ENCODE measurements at places on chromosomes 16 and 17. TPM values are rescaled to one million over a fixed set of nuclear protein-coding genes. Genes with fewer than 3 reads are reported as not detected.

DNA sequence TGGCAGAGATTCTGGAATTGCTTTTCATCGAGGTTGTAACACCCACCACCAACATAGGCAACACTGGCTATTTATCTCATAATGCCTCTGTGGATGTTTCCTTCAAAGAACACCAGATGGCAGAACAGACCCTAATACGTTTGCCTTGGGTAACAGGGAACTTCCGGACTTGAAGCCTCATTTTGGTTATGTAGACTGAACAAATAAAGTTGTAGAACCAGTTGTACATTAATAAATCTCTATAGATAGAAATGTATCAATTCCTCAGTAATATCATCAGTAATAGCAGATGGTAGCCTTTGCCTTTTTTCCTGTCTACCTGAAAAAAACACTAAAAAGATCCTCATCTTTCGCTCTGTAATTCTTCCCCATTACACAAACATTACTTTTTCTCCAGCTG lies 25.9 kb upstream of the APOH start:
- no peaks in the 10 kb centered on the region for H3K36me3 ChIP-seq
- no peak overlapping the region for H3K27ac ChIP-seq
- no peaks in the 10 kb centered on the region for H3K4me1 ChIP-seq
- H3K4me3 ChIP-seq = no peak overlapping the region

Gene LPO
- total RNA-seq = not detected

- no peaks in the 10 kb centered on the region for H3K27me3 ChIP-seq
- no peak overlapping the region for H3K4me3 ChIP-seq
- H3K4me1 ChIP-seq = peaks cover 5% of the 10 kb centered on the region
These were observed 38.3 kb upstream of the SMPD3 start for GRCh38 chr16:68486502-68487202.

GRCh38 chr17:54007855-54008254 lies 185.1 kb downstream of the KIF2B start:
- no peak for DNase-seq
- H3K27me3 ChIP-seq = no peaks in the 10 kb centered on the region
- H3K4me1 ChIP-seq = no peaks in the 10 kb centered on the region
- H3K4me3 ChIP-seq = no peak overlapping the region
- no peak overlapping the region for H3K27ac ChIP-seq
- H3K36me3 ChIP-seq = no peaks in the 10 kb centered on the region

Gene HBA2
- total RNA-seq = 1.1 TPM

- no peak for DNase-seq
- no peaks in the 10 kb centered on the region for H3K27me3 ChIP-seq
These were observed 71.3 kb downstream of the RTN4RL1 start for GRCh38 chr17:1953831-1954230.

DNA sequence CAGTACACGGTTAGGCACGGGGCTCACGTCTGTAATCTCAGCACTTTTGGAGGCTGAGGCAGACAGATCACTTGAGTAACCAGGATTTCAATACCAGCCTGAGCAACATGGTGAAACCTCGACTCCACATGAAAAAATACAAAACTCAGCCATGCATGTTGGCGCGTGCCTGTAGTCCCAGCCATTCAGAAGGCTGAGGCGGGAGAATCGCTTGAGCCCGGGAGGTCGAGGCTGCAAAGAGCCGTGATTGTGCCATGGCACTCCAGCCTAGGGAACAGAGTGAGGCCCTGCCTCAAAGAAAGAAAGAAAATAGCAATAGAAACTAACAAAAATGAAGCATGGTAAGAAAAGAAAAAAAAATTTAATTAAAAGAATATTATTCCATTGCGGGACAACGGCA lies 128.0 kb upstream of the CHMP6 start:
- no peaks in the 10 kb centered on the region for H3K36me3 ChIP-seq
- no peak overlapping the region for H3K27ac ChIP-seq
- H3K27me3 ChIP-seq = no peaks in the 10 kb centered on the region
- DNase-seq = no peak
- H3K4me3 ChIP-seq = no peak overlapping the region

DNA sequence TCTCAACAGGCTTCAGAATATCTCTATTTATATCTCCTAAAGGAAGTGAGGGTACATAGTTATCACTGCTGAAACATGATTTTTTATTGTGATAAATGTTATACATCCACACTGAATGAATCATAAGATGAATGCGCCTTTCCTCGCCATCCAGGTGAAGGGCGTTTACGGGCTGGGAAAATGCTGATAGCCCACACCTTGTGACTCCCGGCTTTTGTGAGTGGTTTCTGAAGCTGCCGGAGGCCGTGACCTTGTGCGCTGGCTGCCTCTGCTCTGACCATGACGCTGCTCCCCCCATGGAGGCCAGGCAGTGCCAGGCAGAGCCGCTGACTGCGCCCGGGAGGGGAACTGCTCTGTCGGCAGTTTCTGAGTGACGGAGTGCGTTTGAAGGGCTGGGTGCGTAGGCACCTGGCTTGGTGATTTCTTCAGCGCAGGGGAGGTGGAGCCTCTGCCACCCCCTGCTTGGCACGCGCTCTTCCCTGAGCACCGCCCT lies 97.2 kb downstream of the RAP1GAP2 start:
- H3K27ac ChIP-seq = peak overlapping the region; percentile 90
- H3K27me3 ChIP-seq = no peaks in the 10 kb centered on the region
- no peaks in the 10 kb centered on the region for H3K36me3 ChIP-seq
- H3K4me1 ChIP-seq = peaks cover 31% of the 10 kb centered on the region
- peak; percentile 98 for DNase-seq

DNA sequence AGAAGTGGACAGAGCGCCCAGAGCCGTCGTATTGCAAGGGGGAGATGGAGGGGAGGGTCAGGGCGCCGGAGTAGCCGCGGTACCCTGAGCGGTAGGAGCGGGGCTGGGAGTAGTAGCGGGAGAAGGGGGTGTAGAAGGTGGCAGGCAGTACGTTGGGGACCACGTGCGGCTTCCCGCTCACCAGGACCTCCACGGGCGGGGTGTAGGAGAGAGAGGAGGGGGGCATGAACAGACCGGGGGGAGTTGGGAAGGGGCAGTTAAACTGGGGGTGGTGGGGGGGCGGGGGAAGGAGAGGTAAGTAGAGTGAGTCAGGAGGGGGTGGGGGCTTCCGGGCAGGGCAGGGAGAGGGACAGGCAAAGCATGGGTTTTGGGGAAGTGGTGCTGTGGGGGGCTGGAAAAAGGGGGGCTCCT lies 16.8 kb downstream of the ST6GALNAC2 start:
- H3K4me3 ChIP-seq = no peak overlapping the region
- no peak for DNase-seq
- no peak overlapping the region for H3K27ac ChIP-seq
- peaks cover 14% of the 10 kb centered on the region for H3K36me3 ChIP-seq

- H3K4me3 ChIP-seq = no peak overlapping the region
- H3K36me3 ChIP-seq = no peaks in the 10 kb centered on the region
- no peak for DNase-seq
- no peak overlapping the region for H3K27ac ChIP-seq
- H3K4me1 ChIP-seq = no peaks in the 10 kb centered on the region
These were observed 105.8 kb downstream of the SNX29 start for GRCh38 chr16:12082226-12082887.

DNA sequence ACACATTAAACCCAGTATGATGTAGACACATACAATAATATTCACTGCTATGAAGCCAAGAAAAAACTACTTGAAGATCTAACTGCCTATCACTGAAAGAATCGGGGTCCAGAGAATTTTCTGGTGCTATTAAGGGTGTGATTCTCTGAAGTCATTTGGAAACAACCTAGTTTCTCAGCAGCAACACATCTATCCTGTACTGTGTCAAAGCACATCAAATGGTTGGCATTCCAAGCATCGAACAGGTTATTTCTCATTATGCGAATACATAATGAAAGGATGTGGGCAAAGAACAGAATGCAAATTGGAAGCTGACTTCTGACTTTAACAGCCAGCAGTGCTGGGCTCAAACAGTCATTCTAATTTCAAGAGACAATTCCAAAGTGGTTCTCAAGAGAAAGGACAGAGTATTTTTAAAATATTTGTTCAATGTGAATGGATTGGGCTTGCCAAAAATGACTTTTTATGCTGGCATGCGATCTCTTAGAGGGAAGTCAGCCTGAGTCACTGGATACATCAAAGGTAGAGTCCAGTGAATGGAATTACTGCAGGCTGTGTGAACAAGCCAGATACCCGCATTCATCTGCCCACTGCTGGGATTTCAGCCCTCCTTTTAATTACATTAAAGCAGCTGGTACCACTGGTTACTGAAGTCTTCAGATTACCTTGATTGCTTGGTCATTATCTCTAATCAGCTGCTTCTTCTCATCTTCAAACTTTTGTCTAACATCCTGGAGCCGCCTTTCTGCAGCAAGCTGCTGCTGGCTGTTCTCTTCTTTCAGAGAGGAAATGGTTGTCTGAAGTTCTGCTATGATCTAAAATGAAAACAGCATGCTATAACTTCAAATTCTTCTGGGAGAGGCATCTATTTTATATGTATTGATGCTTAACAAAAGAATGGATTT lies 181.2 kb upstream of the AXIN2 start:
- no peaks in the 10 kb centered on the region for H3K27me3 ChIP-seq
- H3K4me1 ChIP-seq = no peaks in the 10 kb centered on the region
- no peak for DNase-seq
- H3K4me3 ChIP-seq = no peak overlapping the region

Gene CDH8
- not detected for total RNA-seq

GRCh38 chr17:50955667-50956120 lies 89.5 kb upstream of the TOB1 start:
- peak overlapping the region; percentile 61 for H3K27ac ChIP-seq
- H3K36me3 ChIP-seq = no peaks in the 10 kb centered on the region
- DNase-seq = no peak
- no peak overlapping the region for H3K4me3 ChIP-seq
- H3K4me1 ChIP-seq = peaks cover 20% of the 10 kb centered on the region

- DNase-seq = no peak
- H3K27me3 ChIP-seq = no peaks in the 10 kb centered on the region
- no peaks in the 10 kb centered on the region for H3K4me1 ChIP-seq
- H3K27ac ChIP-seq = no peak overlapping the region
- H3K4me3 ChIP-seq = no peak overlapping the region
- peaks cover 40% of the 10 kb centered on the region for H3K36me3 ChIP-seq
These were observed 7.5 kb downstream of the ATP5PD start for GRCh38 chr17:75039238-75039637.

Gene MYH3
- total RNA-seq = 0.63 TPM

- H3K36me3 ChIP-seq = no peaks in the 10 kb centered on the region
- H3K4me1 ChIP-seq = peaks cover 12% of the 10 kb centered on the region
- H3K4me3 ChIP-seq = no peak overlapping the region
These were observed 19.4 kb upstream of the PRM1 start for GRCh38 chr16:11300560-11300892.

- H3K4me3 ChIP-seq = no peak overlapping the region
- no peak overlapping the region for H3K27ac ChIP-seq
These were observed 532.3 kb upstream of the PSMD7 start for GRCh38 chr16:73764321-73764720.

Gene PNMT
- 0.16 TPM for total RNA-seq

GRCh38 chr16:84109598-84110335 lies 7.0 kb downstream of the MBTPS1 start:
- H3K36me3 ChIP-seq = no peaks in the 10 kb centered on the region
- H3K27ac ChIP-seq = no peak overlapping the region
- H3K4me1 ChIP-seq = no peaks in the 10 kb centered on the region
- DNase-seq = no peak
- H3K4me3 ChIP-seq = no peak overlapping the region
- H3K27me3 ChIP-seq = no peaks in the 10 kb centered on the region

DNA sequence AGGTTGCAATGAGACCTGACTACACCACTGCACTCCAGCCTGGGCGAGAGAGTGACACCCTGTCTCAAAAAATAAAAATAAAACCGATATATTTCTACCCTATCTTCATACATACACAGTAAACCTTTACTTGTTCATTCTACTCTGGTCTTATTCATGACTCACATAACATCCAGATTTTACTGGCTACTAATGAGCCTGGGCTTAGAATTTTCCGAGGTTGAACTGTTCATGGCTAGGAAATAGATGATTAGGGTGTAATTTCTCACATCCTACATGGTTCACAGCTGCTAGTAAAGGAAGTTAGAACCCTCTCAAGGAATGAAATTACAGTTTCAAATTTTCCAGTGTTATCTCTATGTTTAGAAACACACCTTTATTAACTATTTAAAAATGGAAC lies 14.7 kb downstream of the GSPT1 start:
- H3K27me3 ChIP-seq = no peaks in the 10 kb centered on the region
- no peaks in the 10 kb centered on the region for H3K36me3 ChIP-seq
- H3K4me1 ChIP-seq = no peaks in the 10 kb centered on the region
- DNase-seq = no peak
- no peak overlapping the region for H3K4me3 ChIP-seq
- H3K27ac ChIP-seq = no peak overlapping the region

GRCh38 chr17:82519971-82520903 lies 705 bp downstream of the FOXK2 start:
- H3K27ac ChIP-seq = peak overlapping the region; percentile 42
- H3K36me3 ChIP-seq = no peaks in the 10 kb centered on the region
- peak overlapping the region; percentile 81 for H3K4me3 ChIP-seq
- H3K4me1 ChIP-seq = peaks cover 24% of the 10 kb centered on the region
- peak; percentile 32 for DNase-seq

DNA sequence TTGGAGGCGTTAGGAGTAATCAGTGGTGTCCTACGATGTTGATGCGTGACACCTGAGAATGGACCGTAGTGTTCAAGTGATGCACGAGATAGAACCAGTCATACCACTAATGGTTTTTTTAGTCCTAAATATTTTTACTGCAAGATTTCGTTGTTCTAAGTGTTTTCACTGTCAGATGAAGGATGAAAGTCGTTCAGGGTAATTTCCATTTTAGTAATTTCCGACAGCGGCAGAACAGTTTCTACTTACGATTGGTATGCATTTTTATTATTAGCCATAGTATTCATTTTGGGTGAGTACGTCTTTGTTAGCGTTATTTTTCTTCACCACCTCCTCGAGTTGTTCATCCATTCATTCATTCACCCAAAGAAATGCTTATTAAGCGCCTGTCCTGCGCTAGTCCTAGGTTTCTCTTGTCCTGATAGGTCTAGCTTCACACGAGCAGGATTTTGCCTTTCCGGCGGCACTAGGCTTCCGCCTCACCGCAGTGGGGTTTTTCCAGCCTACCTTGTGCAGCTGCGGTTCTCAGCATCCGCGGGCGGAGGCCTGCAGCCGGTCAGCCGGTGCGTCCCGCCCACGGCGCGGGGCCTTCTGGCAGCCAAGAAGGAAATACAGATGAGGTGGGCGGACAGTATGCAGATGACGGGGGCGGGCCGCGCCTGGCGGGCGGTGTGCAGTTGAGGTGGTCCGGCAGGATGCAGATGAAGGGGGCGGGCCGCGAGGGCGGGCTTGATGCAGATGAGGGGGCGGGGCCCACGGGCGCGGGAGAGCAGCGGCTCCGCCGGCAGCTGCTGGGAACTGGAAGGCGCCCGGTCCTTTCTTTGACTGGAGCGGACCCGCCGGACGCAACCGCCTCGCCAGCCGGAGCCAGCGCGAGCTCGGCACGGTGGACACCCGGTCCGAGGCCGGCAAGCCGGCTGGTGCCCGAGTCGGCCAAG lies 146.4 kb downstream of the SPECC1 start:
- DNase-seq = peak; percentile 99
- H3K4me1 ChIP-seq = no peaks in the 10 kb centered on the region
- H3K27ac ChIP-seq = peak overlapping the region; percentile 76
- no peaks in the 10 kb centered on the region for H3K36me3 ChIP-seq

GRCh38 chr16:88428616-88429386 lies 24.3 kb upstream of the ZFPM1 start:
- no peak overlapping the region for H3K4me3 ChIP-seq
- no peaks in the 10 kb centered on the region for H3K36me3 ChIP-seq
- H3K4me1 ChIP-seq = no peaks in the 10 kb centered on the region
- no peak for DNase-seq

Data from pancreas (tissue), 10 donors.